NCI-H510A treated with DMSO at 0.1 percent for 48 hours (cell line): ENCODE measurements at places on chromosomes 12 and 14.
A peak's percentile ranks its signal among the peaks of the same experiment; 100 is the strongest.

- DNase-seq = no peak
Measured at GRCh38 chr14:56487761-56488160, 91.8 kb upstream of the TMEM260 start.

GRCh38 chr12:12481631-12482030, 81.0 kb downstream of the DUSP16 start:
- DNase-seq = no peak

DNA sequence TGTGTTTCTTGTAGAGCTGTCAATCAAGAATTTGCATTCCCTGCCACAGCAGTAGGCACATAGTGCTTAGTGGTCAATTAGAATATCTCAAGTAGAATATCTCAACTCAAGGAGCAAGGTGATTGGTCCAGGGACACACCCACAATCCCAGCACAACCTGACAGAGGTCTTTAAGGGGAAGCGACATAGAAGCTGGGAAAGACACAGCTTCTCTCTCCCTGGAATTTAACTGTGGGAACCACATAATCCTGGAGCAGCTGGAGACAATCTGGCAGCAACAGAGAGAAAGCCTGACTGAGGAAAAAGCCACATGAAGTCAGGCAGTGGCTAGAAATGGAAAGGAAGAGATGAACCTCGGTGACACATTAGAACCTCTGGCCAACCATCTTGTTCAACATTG, 85.7 kb upstream of the LMO3 start:
- no peak for DNase-seq

- DNase-seq = no peak
Measured at GRCh38 chr12:81546811-81547210, 212.3 kb downstream of the PPFIA2 start.

GRCh38 chr12:6956021-6956727, 5.0 kb downstream of the PTPN6 start:
- DNase-seq = no peak

DNA sequence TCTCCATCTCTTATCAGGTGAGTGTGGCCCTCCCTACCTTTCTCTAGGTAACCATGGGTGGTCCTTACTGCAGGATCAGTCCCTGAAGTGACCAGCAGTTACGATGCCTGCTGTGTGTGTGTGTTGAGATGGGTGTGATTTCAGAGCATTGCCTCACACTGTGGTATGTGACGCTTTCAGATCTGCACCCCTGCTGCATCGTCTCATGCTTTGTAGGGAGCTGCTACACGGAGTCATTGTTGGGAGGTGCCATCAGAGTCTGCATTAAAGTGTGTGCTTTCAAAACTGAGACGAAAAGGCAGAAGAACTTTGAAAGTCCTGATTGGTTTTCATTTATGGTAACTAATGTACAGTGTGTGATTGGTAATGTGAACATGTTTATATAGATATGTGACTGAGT, 150.5 kb downstream of the PELI2 start:
- no peak for DNase-seq

GRCh38 chr12:51346581-51346980, at the start of gene CELA1:
TSS of gene CELA1 (minus strand) at chr12:51346679. CDS start at chr12:51346638, 41 bp downstream.
- DNase-seq = no peak

DNA sequence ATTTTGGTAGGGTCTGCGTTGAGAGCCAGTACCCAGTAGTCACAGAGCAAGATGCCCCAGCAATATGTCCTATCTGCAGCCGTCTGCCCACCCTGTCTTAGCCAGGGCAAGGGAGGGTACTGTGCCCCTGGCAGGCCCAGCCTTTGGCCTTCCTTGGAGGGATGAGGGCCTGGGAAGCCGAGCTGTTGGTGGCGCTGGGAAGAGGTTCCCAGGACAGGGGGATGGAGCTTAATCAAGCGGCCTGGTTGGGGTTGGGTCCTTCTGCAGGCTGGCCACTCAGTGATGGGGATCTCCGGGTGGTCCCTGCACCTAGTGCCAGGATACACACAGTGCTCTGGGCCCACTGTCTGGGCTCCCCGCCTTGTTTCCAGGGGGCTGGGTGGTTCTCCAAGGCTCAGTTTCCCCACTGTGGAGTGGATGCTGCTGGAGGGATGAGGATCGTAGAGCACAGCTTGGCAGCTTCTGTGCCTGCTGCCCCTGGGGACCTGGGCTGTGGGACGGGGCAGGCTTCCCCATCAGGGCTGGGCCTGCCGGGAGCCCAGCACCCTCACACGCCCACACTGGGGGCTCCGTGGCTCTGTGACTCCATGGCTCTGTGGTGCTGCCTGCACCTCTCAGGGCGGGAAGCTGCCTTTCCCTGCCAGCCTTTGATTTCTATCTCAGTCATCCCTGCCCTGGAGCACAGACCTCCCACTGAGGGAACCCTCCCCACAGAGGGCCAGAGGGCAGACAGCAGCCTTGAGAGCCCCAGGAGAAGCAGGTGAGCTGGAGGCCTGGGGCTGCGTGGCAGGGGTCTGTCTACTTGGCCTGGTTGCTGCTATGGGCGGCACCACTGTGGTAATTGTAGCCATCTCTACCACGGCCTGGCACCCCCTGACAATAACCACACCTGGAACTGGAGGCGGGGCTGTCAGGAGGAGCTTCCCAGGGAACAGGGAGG, 357.0 kb downstream of the TMEM121 start:
- no peak for DNase-seq

DNA sequence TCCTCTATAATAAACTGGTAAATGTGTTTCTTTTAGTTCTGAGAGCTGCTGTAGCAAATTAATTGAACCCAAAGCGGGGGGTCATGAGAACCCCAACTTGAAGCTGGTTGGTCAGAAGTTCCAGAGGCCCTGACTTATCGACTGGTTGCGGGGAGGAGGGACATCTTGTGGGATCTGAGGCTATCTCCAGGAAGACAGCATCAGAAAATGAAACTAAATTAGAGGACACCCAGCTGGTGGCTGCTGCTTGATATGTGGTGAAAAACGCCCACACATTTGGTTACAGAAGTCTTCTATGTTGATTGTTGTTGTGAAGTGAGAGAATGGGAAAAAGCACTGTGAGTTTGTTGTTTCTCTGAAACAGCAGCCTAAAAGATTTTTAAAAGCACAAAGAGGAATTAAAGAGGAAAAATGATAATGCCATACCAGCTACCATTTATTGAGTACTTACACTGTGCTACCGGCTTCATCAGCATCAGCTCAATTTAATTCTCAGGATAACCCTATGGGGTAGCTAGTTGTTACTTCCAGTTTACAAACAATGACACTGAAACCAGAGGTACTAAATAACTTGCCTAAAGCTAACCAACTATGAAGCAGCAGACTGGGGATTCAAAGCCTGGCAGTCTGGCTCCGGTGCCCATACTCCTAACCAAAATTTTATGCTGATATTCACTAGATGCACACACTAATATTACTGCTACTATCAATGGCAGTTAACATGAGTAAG, 24.3 kb downstream of the DDX24 start:
- DNase-seq = no peak

DNA sequence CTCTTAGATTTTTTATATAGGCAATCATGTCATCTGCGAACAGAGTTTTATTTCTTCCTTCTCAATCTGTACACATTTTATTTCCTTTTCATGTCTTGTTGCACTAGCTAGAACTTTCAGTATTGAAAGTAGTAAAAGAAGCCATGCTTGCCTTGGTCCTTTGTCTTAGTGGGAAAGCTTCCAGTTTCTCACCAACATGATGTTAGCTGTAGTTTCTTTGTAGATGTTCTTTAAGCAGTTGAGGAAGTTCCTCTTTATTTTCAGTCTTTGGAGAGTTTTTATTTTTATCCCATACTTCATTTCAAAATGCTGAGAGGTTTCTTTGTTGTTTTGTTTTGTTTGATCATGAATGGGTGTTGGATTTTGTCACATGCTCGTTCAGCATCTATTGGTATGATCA, 12.7 kb upstream of the RIMKLB start:
- no peak for DNase-seq

- no peak for DNase-seq
Measured at GRCh38 chr12:89276860-89277259, 75.4 kb downstream of the DUSP6 start.

DNA sequence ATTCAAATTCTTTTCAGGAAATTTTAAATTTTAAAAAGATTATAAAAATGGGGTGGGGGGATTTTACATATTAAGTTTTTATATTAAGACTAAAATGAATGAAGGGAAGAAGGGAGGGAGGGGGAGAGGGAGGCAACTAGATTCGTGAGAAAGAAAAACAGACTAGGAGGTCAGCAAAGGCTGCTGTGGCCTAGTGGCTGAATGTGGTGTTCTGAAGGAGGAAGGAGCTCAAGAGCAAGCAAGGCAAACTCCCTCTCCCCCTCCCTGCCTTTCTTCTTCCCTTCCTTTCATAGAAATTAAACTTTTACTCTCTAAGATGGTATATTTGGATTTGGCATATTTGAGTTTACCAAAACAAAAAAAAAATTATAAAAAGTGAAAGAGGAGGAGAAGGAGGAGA, 18.1 kb downstream of the DYRK2 start:
- DNase-seq = no peak

GRCh38 chr14:20438664-20439063, 2.7 kb upstream of the KLHL33 start:
- DNase-seq = no peak

DNA sequence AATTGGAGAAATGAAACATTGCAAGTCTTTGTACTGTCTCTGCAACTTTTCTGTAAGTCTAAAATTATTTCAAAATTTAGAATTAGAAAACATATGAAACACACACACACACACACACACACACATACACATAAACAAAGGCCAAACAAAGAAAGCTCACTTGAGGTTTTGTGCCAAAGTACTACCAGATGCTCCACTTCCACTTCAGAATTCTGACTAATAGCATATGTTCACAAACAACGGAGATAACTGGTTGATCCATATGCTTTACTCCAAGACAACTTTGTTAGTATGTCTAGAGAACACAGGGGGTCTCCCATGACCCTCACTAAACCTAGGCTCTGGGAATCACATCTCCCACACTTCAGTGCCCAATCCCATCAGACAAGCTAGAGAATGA, 133.8 kb upstream of the CLEC14A start:
- no peak for DNase-seq

GRCh38 chr12:124720681-124721500, 142.8 kb downstream of the SCARB1 start:
- DNase-seq = peak; percentile 92

DNA sequence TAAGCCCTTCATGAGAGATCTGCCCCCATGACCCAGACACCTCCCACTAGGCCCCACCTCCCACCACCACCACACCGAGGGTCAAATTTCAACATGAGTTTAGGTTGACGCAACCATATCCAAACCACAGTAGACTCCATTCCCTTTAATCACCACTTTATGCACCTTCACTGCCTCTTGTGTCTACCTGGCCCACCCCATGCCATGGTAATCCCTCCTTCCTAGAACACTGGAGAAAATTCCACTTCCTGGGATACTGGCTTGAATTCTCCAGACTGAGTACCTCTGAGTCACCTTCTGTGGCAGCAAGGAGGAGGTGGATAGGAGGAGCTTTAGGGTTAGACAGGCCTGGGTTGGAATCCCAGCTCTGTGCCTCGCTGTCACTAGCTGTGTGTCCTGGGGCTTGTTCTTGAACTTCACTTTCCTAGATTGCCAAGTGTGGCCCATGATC, 26.1 kb upstream of the CIPC start:
- DNase-seq = peak; percentile 61

- DNase-seq = no peak
Measured at GRCh38 chr12:28941248-28941647, 207.8 kb upstream of the FAR2 start.

- DNase-seq = no peak
Measured at GRCh38 chr14:99173086-99173485, 98.9 kb downstream of the BCL11B start.

GRCh38 chr14:95215094-95215725, 57.9 kb upstream of the DICER1 start:
- DNase-seq = no peak

DNA sequence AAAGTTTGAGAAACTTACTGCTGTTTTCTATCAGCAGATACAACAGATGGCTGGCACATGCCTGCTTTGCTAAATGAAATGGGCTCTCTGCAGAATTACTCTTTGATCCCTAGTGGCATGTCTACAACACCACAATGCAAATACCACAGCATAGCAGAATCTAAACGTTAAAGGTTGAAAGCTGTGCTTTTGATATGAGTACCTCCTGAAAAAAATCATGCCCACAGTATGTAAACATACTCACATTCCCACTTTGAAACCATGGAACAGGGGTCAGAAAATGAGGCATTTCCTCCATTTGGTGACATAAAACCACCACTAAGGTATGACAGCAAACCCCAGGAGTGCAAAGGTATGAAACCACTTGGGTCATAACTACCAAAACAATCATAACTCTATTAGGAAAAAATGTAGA, 7.5 kb downstream of the WIF1 start:
- no peak for DNase-seq

DNA sequence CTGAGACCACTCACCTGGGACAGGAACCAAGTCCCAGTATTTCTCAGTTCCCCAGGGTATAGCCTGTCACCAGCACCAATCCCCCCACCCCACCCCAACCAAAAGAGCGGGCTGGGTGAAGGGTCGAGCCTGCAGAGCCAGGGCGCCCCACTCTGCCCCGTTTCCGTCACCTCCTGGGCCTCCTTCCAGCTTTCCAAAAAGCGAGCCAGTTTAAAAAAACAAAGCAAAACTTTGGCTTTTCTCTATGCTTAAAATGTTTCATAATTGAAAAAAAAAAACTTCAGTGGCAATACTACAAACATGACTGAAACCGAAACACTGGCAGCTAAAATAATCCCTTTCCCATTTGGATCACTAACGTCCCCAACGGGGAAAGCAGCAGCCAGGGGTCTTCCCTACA, 7.5 kb downstream of the CAMKK2 start:
- DNase-seq = no peak

DNA sequence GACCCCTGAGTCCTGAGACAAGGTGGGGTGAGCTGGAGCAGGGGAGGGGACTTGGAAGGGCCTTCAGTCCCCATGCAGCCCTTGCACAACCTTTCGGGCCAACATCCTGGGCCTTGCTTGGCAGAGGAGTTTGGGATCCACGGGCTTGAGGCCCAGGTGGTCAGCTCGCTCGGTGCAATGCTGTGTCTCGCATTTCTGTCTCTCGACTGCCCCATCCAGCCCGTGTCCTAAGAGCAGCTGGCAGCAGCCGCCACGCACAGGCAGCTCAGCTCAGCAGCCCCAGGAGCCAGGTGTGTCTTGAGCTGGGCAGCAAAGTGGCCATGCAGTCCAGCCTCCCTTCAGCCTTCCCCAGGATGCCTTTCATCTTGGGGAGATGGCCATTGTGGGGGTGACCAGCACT, 10.8 kb downstream of the PACS2 start:
- DNase-seq = no peak

- DNase-seq = no peak
Measured at GRCh38 chr12:66375560-66375959, 73.3 kb downstream of the HELB start.

GRCh38 chr14:64891173-64891838, 11.6 kb upstream of the SPTB start:
- DNase-seq = no peak

GRCh38 chr14:73757381-73757780, 43.2 kb upstream of the PNMA1 start:
- no peak for DNase-seq
